ENCODE measurements at places on chromosomes 13 and 19.
A peak's percentile ranks its signal among the peaks of the same experiment; 100 is the strongest.

DNA sequence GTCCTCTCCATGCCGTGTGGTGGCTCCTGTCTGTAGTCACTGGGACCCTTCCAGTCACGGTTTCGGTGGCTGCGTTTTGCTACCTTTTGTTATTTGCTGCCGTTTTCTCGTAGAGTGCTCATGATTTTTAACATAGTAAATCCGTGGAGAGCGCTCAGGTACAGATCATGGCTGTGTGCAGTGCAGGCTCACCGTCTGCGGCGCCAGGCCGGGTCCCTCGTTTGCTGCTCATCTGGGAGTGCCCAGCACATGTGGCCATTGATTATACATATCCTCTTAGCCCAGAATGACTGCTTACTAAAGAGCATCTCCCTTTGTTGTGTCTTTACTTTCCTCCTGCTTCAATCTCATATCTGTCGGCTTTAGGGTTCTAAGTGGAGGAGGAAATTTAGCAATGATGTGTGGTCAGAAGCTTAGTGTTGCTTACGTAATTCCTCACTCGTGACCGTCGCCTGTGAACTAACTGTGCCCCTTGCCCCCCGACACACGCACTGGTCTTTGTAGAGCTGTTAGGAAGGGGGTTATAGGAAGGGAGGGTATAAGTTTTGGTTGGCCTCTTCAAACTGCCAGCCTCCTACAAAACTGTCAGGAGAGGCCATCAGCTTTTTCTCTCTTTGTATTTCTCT is 31.8 kb downstream of the TFDP1 start:
- no peak for DNase-seq

- no peak for DNase-seq
Observed at GRCh38 chr13:111790621-111791020, 276.3 kb upstream of the SOX1 start.

DNA sequence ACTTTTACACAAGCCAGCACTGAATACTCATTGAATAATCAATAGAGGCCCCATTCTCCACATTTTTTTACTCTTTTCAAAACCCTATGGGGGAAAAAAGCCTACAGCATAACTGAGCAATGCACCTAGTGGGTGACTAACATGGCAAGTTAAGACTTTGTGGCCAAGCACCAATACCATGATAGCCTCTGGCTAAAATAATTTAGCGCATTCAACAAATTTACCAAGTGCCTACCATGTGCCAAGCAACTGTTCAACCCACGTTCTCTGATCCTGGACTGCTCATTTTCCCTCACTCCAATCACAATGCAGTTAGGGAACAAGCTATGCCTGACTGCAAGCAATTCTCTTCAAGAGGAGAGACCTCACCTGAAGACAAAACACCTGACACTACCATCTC is 3.0 kb downstream of the ANKRD10 start:
- DNase-seq, result no peak

GRCh38 chr19:51887522-51888498 is at the start of gene ZNF577:
TSS of gene ZNF577 (minus strand) at chr19:51887951. CDS start at chr19:51880382, 7,569 bp downstream.
- peak; percentile 93 for DNase-seq

DNA sequence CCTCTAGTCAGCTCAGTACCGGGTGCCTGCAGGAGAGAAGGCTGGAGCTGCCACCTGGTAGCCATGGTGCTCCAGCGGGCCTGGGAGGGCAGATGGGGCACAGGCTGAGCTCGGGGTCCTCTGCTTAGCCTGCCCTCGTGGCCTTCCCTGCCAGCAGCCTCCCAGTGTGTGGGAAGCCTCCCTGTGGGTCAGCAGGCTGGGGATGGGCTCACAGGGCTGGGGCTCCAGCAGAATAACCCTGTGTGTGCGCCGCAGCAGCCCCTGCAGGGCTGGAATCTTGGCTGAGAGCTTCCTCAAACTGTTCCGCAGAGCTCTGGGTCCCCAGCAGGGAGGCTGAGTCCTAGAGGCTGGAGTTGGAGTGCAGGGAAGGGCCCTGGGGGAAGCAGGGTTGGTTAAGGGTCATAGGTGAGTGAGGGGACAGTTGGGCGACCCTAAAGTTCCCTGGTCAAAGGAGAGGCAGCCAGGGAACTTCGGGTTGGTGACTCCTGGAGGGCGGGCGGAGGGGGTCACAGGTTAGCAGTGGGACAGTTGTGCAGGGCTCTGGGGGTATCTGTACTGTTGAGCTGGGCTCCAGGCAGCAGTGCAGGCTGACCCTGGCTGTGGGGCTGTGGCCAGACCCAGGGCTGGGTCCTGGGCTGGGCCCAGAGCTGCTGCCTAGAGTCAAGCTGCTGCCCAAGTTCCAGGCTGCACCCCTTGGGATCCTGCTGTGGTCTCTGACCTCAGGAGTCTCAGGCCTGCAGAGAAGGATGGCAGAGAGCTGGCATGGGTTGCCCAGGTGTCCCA is 14.0 kb downstream of the ARHGAP33 start:
- DNase-seq, result no peak

DNA sequence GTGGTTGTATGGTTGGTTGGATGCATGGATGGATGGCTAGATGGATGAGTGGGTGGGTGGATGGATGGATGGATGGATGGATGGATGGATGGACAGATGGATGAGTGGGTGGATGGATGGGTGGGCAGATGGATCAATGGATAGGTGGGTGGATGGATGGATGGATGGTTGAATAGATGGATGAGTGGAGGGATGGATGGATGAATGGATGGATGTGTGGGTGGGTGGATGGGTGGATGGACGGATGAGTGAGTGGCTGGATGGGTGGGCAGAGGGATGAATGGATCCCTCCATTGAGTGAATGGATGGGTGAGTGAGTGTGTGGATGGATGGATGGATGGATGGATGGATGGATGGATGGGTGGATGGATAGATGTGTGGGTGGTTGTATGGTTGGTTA is 9.0 kb upstream of the NMRK2 start:
- no peak for DNase-seq

GRCh38 chr19:11105014-11105636 is 15.9 kb downstream of the LDLR start:
- DNase-seq, result no peak

DNA sequence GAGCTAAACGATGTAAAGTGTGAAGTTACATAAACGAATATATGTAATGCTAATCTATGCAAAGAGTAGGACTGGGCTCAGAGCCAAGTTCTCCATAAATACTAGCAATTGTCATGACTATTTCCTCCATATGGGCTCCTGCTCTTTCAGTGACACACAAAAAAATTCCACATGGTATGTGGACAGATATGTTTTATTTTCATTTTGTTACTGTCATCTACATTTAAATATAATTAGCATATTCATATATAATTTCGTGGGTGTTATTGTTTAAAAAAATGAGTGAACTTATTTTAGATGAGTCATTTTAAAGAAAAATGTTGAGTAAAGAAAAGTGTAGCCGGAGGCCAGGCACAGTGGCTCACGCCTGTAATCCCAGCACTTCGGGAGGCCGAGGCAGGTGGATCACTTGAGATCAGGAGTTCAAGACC is 5.0 kb upstream of the IGSF23 start:
- peak; percentile 87 for DNase-seq

DNA sequence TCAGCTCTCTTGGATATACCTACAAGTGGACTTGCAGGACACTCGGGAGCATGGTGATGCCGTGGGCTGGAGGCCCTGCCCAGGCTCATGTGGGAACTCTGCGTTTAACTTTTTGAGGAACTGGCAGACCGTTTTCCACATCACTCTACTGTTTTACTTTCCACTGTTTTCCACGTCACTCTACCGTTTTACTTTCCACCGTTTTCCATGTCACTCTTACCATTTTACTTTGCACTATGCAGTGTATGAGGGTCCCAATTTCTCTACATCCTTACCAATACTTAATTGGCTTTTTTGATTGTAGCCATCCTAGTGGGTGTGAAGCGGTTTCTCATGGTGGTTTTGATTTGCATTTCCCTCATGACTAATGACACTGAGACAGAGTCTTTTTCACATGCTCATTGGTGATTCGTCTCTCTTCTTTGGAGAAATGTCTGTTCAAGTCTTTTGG is 40.5 kb downstream of the GATAD2A start:
- DNase-seq, result no peak

DNA sequence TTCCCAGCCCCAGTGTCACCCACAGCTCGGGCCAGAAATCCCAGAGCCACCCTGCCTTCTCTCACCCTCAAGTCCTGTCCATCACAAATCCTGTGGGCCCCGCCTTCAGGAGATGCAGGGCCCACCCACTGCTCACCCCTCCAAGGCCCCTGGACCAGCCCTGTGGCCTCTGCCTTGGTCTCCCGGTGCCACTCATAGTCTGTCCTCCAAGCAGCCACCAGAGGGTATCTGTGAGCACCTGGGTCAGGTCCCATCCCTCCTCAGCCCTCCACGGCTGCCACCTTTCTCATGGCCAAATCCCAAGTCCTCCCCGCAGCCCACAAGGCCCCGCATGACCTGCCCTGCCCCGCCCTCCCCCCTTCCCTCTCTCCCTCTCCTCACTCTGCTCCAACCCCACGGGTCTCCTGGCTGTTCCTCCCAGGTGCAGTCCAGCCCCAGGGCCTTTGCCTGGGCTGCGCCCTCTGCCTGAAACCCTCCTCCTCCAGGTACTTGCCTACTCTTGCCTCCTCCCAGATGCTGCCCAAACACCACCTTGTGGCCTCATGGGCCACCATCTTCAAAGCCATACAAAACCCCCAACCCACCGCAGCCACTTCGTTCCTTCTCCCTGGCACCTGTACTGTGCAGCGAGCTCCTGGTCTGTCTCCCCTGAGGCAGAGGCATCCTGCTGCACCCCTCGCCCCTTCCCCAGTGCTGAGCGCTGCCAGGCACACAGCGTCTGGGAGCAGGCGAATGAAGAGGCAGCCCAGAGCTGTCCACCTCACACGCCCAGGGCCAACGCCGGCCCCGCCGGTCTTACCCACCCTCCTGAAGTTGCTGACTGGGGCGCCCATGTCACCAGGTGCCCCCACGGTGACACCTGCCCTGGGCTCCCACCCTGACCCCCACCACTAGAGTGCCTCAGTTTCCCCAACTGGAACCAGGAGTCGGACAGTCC is 13.2 kb upstream of the UQCR11 start:
- no peak for DNase-seq

DNA sequence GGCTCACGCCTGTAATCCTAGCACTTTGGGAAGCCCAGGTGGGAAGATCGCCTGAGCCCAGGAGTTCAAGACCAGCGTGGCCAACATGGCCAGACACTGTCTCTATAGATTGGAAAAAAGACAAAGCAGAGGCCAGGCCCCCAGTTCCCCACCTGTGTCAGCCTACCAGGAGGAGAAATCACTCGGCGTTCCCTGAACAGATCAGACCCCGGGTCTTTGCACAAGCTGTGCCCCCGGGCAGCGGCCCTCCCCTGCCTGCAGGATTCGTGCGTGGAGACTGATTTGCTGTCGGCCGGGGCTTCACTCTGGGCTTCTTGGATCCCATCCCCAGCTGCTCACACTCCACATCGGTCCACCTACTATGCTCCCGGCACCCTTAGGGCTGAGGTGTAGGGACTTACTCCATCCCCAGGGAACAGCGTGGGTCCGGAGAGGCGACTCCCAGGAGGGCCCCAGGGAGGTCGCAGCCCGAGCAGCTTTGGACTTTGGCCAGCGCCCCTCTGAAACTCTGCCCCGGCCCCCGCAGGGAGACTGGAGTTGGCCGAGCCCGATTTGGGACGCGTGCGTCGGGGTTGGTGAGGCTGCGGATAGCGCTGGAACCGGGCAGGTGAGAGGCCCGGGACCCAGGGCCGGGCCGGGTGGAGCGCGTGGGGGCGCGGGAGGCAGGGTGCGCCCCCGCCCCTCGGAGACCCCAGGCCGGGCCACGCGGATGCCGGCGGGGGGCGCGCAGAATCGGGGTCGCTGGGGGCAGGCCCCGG is 515 bp upstream of the EFNA2 start:
- no peak for DNase-seq

- no peak for DNase-seq
Observed at GRCh38 chr19:21677696-21678418, 89.5 kb downstream of the ZNF100 start.

DNA sequence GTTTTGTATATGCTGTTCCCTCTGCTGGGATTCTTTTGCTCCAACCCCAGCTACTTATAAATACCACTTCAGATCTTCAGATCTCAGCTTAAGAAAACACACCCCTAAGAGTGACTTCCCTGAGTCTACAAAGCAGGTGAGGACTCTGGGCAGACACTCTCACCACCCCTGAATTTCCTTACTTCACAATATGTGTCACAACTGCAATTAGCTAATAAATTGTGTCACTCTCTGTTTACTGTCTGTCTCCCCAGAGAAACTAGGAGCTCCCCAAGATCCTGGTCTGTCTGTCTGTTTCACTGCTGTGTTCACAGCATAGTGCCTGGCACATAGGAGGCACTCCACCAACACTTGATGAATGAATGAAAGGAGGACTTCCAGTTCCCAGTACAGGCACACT is 14.4 kb downstream of the CEBPA start:
- no peak for DNase-seq

- no peak for DNase-seq
Observed at GRCh38 chr19:52140032-52140710, 433 bp upstream of the ZNF616 start.

DNA sequence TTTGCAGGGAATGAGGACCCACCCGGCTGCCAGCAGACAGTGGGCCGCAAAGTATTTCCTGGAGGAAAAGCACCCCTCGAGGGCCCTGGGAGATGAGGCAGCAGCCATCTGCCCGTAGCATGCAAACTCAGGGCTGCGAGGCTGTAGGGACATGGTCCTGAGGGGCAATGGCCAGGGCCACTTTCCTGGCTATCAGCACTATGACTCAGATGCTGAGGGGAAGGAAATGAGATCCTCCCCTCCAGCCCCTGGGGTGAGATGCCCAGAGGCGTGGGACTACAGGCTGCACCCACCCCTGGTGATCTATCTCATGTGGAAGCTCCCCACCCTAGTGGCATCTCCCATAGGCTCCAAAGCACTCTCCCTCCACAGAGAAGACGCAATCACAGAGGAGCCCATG is 80.1 kb downstream of the SLC7A1 start:
- DNase-seq, result no peak

DNA sequence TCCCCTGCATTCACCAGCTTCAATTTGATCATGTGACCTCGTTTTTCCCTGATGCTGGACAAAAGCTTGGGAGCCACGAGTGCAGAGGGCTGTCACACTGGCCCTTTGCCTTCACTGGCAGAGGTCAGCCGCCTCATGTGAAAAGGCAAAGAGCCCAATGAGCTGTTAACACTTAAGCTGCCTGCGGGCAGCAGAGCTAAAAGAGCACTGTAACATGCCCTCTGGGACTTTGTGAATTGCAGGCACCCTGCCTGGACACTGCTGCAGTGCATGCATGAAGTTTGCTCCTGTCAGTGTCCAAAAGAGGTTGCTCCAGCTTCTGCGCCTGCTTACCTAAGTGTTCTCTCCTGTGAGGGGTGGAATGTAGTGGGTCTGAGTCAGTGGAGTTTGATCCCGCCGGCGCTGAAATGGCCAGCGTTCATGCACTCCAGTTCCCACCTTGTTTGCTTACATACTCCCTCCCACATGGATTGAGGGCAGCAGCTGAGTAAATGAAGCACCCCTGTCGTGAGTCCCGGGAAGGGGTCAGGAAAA is 193.7 kb downstream of the RFC3 start:
- no peak for DNase-seq

GRCh38 chr19:40777645-40777936 is 456 bp upstream of the RAB4B start:
- no peak for DNase-seq

DNA sequence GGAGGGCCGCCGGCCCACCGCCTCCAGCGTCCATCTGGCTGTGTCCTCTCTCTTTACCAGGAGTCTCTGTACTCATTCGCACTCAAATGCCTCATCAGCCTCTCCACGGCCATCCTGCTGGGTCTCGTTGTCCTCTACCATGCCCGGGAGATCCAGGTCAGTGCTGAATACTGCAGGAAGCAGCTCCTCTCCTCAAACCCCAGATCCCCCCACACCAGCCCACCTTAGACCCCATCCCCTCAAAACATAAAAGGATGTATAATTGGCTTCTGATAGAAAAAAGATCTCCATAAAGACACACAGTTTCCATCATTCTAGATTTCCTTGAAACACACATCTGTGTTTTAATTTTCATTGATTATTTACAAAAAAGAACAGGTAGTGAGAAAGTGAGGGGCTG is 8.1 kb downstream of the KCNN1 start:
- DNase-seq, result no peak

All from dermis microvascular lymphatic vessel endothelial cell (primary cell).